ENCODE measurements at places on chromosomes 6 and 20.

GRCh38 chr6:85250586-85251220 lies 199.2 kb upstream of the NT5E start:
- no peak for DNase-seq

DNA sequence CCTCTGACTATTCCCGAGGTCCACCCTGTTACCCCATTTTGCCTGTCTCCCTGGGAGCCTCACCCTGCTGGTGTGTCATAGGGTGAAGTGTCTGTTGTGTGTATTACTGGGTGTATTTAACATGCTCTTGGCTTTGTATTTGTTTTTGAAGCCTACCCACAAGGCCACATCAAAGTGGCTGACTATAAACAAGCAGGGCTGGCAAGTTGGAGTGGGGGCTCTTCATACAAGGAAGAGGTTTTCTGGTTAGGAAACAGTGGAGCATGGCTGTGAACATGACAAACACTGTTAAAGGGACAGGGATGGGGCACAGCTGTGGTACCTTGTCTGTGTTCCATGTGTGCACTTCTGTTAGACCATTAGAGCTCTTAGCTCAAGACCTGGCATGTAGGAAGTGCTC lies 26.3 kb downstream of the HECA start:
- no peak for DNase-seq

DNA sequence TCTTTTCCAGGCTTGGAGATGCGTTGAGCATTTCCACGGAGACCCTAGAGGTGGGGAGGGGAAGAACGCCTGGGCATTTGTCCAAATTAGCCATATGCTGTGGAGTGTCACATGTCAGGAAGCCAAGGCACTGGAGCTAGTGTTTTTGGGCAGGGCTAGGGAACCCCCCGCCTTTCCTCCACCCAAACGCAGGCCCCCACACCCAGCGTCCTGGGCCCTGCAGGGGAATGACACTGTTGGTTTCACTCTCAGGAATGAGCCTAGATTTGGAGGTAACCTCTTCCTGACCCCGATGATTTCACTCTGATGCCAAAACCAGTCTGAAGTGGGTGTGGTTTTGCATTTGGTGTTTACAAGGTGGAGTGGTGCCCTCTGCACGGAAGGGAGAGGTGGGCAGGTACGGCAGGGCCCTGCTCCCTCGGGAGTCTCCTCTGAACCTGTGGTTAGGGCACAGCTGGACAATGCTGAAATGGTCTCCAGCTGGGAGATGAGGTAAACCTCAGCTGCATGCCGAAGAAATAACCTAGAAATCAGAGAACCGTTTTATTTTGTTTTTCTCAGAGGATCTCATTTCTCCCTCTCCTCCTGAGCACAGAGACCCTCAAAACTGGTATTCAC lies 29.5 kb downstream of the MTHFD1L start:
- DNase-seq = no peak

DNA sequence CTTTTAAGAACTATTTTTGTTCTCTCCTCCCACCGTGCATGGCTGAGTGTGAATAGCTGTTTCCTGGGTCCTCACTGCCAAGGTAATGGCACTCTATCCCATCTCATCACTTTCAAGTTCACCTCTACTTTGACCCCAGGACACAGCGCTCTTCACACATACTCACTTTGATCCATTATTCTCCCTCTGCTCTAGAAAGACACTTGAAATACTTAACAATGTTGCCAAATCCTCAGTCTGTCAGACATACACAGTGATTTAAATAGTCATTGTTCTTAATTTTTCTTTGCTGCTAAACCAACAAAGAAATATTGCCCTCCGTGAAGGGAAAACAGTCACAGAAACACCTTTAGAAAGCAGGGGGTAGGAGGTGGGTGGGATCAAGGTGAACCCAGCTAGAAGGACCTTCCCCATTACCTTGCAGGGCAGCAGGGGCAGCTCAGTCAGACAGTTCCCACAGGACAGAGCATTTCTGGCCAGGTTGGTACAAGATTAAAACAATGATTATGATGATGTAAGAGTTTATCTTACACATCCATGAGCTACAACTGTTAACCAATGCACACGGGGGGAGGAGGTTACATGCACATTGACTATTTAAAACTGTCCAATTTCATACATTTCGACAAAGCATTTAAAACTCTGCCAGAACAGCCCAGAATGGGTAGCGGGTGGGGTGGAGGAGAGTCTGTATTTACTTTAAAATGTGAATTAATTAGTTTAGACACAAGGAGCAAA lies 2.4 kb downstream of the SLC22A23 start:
- DNase-seq = no peak

DNA sequence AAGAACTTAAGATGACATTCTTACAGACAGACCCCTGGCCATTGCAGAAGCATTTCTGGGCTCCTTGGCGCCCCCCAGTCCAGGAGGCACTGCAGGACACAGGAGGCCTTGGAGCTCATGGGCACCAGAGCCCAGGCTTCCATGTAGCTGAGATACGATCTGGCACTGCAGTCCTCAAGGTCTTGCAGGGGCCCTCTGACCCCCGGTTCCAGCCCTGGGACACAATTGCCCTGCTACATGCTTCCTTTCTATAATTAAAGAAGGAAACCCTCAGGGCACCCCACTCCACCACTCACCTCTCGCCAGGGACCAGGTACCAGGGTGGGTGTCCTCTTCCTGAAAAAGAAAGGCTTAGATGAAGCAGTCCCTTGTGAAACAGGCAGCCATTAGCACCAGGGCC lies 33.6 kb downstream of the WFDC3 start:
- no peak for DNase-seq

DNA sequence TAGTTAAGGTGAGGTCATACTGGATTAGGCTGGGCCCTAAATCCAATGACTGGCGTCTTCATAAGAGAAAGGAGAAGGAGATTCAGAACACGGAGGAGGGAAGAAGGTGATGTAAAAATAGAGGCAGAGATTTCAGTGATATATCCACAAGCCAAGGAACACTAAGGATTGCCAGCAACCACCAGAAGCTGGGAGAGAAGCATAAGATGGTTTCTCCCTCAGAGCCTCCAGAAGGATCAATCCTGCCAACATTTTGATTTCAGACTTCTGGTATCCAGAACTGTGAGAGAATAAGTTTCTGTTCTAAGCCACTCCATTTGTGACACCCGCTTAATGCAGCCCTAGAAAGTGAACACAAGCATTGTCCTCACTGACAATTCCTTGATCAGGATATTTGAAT lies 33.6 kb upstream of the NRSN1 start:
- no peak for DNase-seq

- DNase-seq = no peak
Measured at GRCh38 chr6:87628881-87629280, 38.9 kb downstream of the ORC3 start.

- DNase-seq = no peak
Measured at GRCh38 chr20:54355631-54356280, 119.6 kb upstream of the DOK5 start.

DNA sequence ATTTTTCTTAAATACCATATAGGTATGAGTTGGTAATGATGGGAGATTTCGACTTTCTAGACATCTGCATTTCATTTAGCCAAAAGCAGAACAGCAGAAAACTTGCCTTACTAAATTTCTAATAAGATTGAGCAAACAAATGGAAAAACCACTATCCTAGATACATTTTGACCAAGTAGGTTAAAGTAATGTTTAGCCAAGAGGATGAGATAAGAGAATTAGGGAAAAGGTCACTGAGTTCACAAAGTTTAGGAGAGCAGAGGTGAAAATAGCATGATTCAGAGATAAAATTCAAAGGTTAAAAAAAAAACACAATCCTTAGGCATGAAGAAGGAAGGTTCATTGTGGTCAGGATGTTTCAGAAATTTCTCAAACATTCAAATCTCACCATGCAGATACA lies 450.3 kb downstream of the CD83 start:
- DNase-seq = no peak

DNA sequence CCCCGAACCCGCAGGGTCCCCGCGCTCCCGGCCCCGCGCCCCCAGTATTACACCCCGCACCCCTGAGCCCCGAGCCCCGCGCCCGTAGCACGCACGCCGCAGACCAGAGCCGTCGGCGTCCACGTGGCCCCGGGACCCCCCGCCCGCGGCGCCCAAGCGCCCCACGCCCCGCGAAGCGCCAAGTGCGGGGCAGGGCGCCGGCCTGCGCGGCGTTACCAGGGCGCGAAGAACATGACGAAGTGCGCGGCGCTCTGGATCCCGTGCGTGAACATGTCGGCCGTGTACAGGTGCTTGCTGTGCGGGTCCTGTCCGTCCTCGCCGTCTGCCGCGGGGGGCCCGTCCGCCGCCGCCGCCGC lies 312 bp downstream of the TXNDC5 start:
- no peak for DNase-seq

GRCh38 chr20:15380770-15381169 lies 1043.4 kb upstream of the FLRT3 start:
- DNase-seq = no peak

DNA sequence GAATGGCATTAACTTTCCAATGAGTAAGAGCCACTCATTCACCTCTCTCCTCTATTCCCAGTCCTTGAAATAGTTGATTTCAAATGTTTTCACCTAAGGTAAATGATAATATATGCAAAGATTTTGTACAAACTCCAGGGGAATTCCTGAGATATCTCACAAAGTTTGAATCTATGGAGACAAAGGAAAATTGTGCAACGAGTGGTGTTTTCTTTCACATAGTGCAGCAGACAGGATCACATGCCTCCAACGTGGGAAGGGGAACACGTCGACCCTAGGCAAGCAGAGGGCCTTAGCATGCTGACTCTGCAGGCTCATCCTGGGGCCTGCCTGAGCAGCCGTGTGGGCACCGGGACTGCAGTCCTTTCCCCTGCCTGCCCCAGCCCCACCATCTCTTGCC lies 195.6 kb upstream of the THBS2 start:
- no peak for DNase-seq

GRCh38 chr6:53359095-53359842 lies 10.5 kb upstream of the ELOVL5 start:
- no peak for DNase-seq

DNA sequence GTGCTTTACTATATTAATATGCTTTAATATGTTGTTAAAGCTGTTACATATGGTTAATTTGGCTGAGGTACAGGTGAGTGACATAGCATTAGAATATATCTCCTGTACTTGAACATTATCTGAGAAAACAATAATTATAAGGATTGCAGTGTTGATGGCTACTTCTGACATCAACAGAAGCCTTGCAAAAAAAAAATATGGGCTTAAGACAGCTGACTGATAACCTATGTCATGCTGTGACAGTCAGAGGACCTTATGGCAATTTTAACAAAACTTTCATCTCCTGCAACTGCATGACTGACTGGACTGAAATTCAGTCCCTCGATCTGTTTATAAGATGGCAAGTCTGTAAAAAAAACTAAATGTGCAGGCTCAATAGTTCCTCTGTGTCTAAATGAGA lies 27.5 kb upstream of the TBX18 start:
- DNase-seq = no peak

DNA sequence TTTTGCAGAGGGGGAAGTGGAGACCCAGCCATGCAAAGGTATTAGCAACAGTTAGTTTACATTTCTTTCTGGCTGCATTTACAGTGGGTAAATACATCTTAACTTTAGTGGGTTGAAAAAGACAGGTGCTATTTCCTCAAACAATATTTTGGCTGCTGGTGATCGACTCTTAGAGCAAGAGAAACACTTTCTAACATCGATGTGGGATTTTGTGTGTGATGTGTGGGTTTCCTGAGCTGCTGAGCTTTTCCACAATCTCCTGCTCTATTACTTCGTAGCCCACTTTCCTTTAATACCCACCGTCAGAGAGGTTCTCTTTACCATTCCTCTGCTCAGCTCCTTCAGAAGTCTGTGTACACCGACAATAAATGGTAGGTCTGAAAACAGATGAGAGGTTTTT lies 339.0 kb downstream of the NRN1 start:
- no peak for DNase-seq

DNA sequence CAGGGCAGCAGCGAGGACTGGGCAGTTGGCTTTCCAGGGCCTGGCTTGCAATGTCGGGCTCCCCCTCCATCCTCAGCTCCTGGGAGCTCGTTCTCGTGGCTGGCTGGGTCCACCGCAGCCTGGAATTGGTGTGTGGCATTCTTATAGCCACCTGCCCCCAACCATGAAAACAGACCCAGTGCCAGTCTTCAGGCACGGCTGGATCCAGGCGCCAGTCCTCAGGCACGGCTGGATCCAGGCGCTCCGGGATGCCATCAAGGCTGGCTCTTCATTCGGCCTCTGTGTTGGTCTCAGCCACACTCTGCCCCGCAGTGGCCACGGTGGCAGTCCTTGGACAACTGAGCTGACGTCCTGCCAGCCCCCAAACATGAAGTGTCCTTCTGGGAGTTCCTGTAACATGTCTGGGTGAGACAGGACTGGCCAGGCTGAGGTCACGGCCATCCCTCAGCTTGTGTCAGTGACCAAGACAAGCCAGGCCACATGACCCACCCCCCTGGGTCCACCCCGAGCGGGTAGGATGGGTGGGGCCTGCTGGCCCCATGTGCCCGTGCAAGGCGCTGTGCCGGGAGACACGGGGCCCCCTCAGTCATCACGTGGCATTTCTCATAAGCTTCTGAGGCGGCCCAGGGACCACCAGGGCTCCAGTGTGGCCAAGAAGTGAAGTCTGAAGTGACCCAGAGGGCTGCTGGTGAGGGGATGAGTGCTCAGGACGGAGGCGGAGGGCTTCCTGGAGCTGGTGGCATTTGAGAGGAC lies 99.0 kb downstream of the TAF4 start:
- DNase-seq = no peak

All from SIG-M5 (cell line).